Epithelial cell of alveolus of lung (primary cell): ENCODE measurements at places on chromosomes 7 and 10. TPM values are rescaled to one million over a fixed set of nuclear protein-coding genes. Genes with fewer than 3 reads are reported as not detected.

The COL28A1 gene
- total RNA-seq, result 0.72 TPM in 1 of 2 replicates, not detected in the other

The SEC31B gene
- 0.39 and 5.7 TPM in 2 replicates for total RNA-seq

The CYP3A5 gene
- 0.24 and 0.39 TPM in 2 replicates for total RNA-seq

The FGL2 gene
- total RNA-seq, result 0.26 and 1.9 TPM in 2 replicates

The GNGT1 gene
- not detected in 2 replicates for total RNA-seq

The C10orf143 gene
- total RNA-seq, result 0.39 TPM in 1 of 2 replicates, not detected in the other

The HECW1 gene
- total RNA-seq, result 0.32 and 1.8 TPM in 2 replicates

The NME8 gene
- not detected in 2 replicates for total RNA-seq

The GPER1 gene
- 0.78 and 1.4 TPM in 2 replicates for total RNA-seq

The MYOZ1 gene
- 0.39 TPM in 1 of 2 replicates, not detected in the other for total RNA-seq

The SPDYE11 gene
- total RNA-seq, result not detected in 2 replicates

The INA gene
- 1.1 and 3.4 TPM in 2 replicates for total RNA-seq
